ENCODE measurements at places on chromosomes 2 and 18. TPM values are rescaled to one million over a fixed set of nuclear protein-coding genes. Genes with fewer than 3 reads are reported as not detected.

- no peak for DNase-seq
Observed at GRCh38 chr2:54979321-54980044, 70.8 kb downstream of the RTN4 start.

Gene RFTN2
- total RNA-seq, result not detected

Gene USP40
- 8.7 TPM for total RNA-seq

- DNase-seq, result no peak
Observed at GRCh38 chr2:105680357-105680756, 64.4 kb upstream of the NCK2 start.

Gene NXPH2
- total RNA-seq, result not detected

Measured in CD4-positive, alpha-beta T cell (primary cell).